ENCODE measurements at places on chromosomes 7 and 10.

- no peak for DNase-seq
Observed at GRCh38 chr10:32971536-32972091, 13.6 kb upstream of the ITGB1 start.

DNA sequence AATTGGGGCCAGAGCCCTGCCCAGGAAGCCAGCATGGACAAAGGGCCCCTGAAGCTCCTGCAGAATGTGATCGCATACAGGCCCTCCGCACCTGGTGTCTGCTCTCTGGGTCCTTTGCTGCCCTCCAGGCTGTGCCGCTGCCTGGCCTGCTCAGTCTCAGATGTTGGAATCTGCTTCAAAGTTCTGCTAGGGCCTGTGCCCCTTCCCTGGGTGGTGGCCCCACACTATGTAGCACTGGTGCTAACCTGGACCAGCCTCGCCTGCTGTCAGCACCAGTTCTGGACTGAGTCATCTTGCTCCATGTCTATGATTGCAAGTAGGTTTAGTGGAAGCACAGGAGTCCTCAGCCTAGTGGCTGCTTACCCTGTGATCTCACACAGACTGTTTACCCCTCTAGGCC is 6.3 kb downstream of the MAT1A start:
- no peak for DNase-seq

- no peak for DNase-seq
Observed at GRCh38 chr7:25870574-25870973, 281.4 kb upstream of the NFE2L3 start.

- DNase-seq: no peak
Observed at GRCh38 chr10:78616125-78616695, 452.6 kb upstream of the ZMIZ1 start.

DNA sequence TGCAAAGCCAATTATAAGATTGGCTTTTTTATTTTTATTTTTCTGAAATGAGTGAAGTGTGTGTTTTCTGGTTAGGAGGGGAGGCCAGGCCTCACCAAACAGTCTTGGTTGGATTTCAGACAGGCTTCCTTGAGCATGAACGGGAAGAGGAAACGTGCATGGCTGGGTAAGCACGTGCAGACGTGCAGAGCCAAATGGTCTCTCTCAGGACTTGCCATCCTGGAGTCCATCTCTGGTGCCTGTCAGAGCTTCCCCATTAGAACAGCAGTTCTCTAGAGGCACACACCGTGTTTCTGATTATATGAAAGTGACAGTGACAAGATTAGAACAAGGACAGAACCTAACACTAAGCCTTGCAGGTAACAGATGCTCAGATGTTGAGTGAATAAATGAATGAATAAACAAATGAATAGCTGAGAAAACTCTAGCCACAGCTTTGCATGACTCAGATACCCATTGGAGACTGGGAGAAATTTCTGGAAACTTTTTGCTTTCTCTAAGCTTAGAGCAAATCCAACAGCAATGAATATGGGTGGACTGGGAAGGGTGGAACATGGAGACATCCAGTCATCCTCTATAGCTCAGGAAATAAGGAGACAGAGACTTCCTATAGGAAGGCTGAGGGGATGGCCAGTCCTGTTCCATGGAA is 11.8 kb upstream of the CALD1 start:
- DNase-seq: no peak

DNA sequence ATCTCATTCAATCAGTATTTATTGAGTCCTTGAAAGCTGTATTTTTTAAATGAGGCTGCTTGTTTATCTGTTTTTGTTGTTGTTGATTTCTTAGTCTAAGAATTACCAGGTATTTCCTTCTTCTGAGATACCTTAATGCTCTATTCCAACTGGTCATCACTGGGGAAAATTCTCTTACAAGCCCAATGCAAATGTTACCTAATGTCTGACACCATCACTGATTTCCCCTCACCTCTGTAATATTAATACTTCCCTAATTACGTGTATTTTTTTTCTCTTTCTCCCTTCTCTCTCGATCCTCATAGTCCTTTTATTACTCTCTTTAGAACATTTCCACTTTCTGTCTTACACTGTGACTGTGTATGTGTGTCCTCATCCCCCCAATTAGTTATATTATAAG is 13.9 kb downstream of the HDAC9 start:
- DNase-seq: no peak

DNA sequence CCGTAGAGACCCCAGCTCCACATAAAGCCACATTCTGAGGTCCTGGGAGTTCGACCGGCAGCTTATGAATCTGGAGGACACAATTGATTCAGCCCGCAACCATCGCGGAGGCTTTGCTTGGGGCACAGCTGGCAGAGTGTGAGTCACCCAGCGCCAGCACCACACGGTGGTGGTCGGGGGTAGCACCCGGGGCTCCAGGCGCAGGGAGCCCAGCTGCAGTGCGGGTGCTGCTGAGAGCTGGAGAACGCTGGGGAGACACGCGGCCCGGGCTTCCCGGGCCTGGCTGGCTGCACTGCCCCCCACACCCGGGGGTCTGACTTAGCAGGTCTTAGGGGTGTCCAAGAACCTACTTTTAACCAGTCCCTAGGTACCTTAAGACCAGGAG is 87.9 kb downstream of the PAXIP1 start:
- DNase-seq: no peak

DNA sequence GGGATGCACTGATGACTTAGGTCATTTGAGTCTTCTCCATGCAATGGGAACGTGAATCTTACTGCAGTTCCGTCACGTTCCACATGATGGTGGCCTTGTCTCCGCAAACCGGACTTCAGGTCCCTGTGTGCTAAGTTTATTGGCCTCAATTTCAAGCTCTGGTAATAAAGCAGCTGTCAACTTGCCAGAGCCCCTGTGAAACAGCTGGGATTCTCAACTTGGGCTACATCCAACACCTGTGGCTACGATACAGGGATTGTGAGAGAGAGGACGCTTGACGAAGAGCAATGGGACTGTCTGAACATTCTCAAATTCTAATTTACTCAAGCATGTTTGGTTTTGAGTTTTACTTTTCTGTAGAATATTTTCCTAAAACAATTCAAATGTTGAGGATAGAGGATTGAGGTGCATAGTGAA is 174.2 kb downstream of the PTN start:
- DNase-seq: no peak

- DNase-seq: peak; percentile 46
Observed at GRCh38 chr10:73159038-73159648, 8.7 kb downstream of the ECD start.

DNA sequence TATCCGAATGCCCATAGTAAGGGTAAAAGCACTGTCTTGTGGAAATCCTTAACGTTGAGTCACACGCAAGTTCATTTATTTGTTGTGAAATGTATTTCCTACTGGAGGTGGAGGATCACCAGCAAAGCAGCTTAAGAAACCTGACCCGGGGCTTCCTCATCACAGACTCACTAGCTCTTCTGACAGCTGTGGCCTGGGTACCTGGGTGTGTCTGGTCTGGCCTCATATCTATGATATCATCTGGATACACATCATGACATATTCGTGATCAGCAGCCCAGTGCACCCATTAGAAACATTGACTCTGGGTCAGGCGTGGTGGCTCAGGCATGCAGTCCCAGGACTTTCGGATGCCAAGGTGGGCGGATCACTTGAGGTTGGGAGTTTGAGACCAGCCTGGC is 8.8 kb downstream of the DRGX start:
- no peak for DNase-seq

- no peak for DNase-seq
Observed at GRCh38 chr7:1407892-1408291, 51.4 kb downstream of the MICALL2 start.

DNA sequence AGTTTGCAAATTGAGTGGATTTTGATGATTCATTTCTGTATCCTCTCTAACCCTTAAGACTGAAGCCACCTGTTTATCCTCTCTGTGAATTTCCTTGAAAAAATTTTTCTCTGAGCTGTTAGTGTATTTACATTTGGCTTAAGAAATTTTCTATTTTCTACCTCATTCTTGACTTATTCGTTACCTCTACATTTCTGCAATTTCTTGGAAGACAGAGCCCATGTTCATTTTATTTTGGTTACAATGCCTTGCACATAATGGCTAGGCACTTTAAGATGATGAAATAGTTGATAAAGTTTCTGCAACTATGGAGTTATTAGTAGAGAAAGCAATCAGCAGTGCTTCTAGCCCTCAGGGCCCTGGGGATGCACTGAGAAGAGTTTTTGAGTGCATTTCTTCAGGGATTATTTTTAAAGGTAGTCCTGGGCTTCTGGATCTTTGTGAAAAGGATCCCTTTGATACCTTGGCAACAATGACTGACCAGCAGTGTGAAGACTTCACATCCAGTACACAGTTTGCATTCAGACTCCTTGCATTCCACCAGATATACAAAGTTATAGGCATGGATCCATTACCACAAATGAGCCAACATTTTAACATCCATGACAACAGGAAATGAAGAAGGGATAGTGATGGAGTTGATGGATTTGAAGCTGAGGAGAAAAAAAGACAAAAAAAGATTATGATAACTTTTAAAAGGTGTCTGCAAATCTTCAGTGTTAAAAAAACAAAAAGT is 68.2 kb downstream of the CH25H start:
- no peak for DNase-seq

GRCh38 chr7:108335269-108335918 is 120.8 kb downstream of the NRCAM start:
- DNase-seq: no peak

- no peak for DNase-seq
Observed at GRCh38 chr10:12927896-12928295, 73.6 kb downstream of the CCDC3 start.

- DNase-seq: no peak
Observed at GRCh38 chr7:80044796-80045195, 89.8 kb upstream of the GNAI1 start.

DNA sequence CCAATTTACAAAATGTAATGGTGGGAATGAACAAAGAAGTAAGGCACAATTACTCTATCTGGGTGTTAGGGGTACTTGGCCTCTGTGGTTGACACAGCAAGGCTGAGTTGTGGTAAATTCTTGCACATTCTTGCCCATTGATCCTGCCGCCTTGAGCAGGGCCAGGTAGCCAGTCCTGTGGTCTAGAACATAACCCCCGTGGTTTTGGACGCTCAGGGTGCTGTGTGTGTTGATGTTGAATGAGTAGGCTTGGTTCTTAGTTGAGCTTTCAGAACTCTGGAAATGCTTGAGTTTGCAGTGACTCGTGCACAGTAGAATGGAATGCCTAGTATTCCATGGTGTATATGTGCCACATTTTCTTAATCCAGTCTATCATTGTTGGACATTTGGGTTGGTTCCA is 42.3 kb upstream of the CDHR3 start:
- no peak for DNase-seq

DNA sequence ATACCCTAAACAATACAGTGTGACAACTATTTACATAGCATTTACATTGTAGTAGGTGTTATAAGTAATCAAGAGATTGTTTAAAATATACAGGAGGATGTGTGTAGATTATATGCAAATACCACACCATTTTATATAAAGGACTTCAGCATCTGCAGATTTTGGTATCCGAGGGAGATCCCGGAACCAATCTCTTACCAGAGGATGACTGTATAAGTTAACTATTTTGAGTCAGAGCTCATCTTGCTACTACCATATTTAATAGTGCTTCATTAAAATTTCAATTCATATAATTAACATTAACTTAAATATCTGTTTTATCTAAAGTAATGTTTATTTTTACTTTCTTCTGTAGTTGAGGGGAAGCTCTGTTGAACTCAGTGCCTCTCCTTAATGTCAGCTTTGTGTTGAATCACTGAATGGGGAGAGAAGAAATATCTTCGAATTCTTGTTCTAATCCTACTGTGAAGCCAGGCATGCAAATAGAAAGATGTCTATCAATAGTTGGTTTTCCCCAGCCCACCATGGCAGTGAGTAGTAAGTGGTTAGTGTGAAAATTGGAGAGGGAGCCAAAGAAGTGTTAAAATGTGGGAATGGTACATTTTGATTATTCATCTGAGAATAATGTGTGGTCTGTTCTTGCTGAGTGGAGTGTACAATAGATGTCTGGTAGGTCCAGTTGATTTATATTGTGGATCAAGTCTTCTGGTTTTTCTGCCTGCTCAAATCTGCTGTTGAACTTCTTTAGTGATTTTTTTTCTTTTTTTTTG is 90.1 kb upstream of the CYP26C1 start:
- DNase-seq: no peak

GRCh38 chr10:129094861-129095260 is 372.2 kb upstream of the MGMT start:
- DNase-seq: no peak

DNA sequence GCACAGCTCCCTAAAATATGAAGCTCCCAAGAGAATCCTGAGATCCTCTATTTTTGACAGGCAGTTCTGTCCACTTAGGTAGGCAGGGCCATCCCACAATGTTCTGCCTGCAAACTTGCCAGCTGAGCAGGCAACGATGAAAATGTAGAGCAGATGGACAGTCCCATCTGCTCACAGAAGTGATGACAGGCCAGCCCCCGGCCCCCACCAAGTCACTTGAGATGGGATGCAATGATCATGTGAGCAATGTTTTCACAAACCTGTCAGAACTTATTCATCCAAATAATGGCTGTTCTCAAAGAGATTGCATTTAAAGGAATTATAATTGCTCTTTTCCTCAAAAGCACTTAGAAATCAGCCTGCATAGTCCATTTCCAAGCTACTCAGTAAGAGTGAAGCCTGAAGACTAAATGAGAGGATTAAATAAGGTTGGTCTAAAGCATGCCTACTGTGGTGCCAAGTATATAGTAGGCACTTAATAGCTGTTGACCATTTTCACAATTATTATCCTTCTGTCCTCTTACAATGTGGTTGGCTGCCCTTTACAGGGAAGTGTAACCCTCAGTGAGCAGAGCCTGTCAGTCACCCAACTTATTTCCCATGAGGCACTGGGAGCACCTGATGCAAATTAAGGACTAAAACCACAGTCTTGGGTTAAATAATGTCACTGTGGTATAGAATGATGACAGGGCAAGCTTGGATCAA is 301.2 kb downstream of the FGFR2 start:
- no peak for DNase-seq

DNA sequence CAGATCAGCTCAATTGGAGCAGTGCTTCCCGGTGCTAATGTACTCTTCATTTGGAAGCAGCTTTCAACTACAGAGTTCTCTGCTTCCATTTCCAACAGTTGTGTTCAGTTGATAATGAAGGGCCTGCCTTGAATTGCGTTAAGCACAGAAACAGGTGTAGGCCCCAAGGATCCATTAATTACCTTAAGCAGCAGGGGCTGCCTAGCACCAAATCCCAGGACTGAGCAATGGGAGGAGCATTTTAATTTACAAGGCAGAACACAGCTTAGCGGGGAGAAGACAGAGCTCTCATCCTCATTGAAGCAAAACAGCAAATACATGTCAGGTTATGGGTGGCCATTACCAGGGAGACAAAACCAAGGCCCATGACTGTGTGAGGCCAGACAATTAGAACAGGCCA is 349.6 kb downstream of the TFEC start:
- no peak for DNase-seq

GRCh38 chr10:90286941-90287340 is 570.9 kb downstream of the HTR7 start:
- no peak for DNase-seq

GRCh38 chr10:45473126-45473525 is 99.1 kb downstream of the ALOX5 start:
- no peak for DNase-seq
